Activated CD4-positive, alpha-beta memory T cell treated with anti-CD3 and anti-CD28 coated beads, Interleukin-2, amount 10 ng/mL, durations not matched to agents 7 days and 5 days (primary cell): ENCODE measurements at places on chromosomes 5 and 9. TPM values are rescaled to one million over a fixed set of nuclear protein-coding genes. Genes with fewer than 3 reads are reported as not detected.

DIRAS2 gene
- not detected for total RNA-seq

BRD9 gene
- total RNA-seq = 52.3 TPM

CXCL14 gene
- total RNA-seq = not detected

FRRS1L gene
- total RNA-seq = not detected

ACSL6 gene
- 10.6 TPM for total RNA-seq

DNA sequence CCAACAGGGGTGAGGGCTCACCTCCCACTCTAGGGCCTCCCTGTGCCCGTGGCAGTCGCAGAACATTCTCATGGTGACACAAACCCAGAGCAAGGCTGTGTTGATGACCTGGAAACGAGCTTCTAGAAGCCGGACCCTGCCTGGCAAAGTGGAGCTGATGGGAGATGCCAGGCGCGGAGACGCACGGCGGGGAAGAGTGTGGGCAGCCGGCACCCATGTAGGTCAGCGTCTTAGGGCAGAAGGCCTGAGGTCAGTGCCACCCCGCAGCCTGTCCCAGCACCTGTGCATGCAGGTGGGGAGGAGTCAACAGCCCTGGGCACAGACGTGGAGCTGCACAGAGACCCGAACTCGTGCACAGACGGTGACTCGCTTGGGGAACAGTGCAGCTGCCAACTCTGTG is 5.4 kb downstream of the SLC6A18 start:
- H3K4me3 ChIP-seq = no peak overlapping the region
- H3K27me3 ChIP-seq = no peaks in the 10 kb centered on the region
- no peak overlapping the region for H3K27ac ChIP-seq
- peaks cover 6% of the 10 kb centered on the region for H3K4me1 ChIP-seq

GRCh38 chr5:57176350-57176857 is 2.5 kb downstream of the GPBP1 start:
- H3K4me1 ChIP-seq = peaks cover 55% of the 10 kb centered on the region
- H3K27me3 ChIP-seq = no peaks in the 10 kb centered on the region
- DNase-seq = no peak
- peak overlapping the region; percentile 99 for H3K27ac ChIP-seq

DNA sequence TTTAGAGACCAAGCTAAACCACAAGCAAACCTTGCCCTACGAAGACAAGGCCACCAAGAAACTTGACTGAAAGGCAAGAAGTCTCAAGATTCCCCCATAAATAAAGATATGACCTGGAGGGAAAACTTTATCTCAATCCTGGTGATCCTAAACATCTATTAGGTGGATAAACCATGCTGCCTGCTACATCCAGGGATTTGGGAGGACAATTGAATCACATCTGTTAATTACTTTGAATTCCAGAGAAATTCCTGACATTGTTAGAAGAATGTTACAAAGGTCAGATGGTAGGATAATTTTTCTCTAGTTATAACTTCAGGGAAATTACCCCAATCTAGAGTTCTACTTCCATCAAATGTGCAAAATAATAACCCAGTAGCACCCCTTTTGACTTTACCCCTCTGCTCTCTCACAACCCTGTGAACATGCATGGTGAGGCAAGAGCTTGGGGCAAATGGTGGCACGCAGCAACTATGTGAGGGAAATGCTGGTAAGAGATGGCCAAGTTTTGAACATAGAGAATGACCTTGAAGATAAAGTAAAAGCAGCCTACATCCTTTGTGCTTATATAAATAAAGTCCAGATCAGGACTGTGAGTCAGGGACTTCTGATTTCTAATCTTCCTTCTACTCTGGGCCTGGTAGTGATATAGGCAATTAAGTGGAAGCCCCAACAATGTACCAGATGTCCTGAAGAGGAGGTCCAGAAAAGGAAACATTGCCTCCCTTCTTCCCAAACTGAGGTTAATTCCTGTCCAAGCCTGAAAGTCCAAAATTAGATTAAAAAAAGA is 57.1 kb upstream of the PTGER4 start:
- no peaks in the 10 kb centered on the region for H3K27me3 ChIP-seq
- no peak overlapping the region for H3K27ac ChIP-seq
- DNase-seq = no peak
- no peak overlapping the region for H3K4me3 ChIP-seq

GRCh38 chr9:110912419-110913291 is 125.6 kb downstream of the LPAR1 start:
- H3K27ac ChIP-seq = no peak overlapping the region
- no peaks in the 10 kb centered on the region for H3K4me1 ChIP-seq
- DNase-seq = no peak
- H3K27me3 ChIP-seq = no peaks in the 10 kb centered on the region

- no peaks in the 10 kb centered on the region for H3K36me3 ChIP-seq
- H3K27ac ChIP-seq = no peak overlapping the region
- no peaks in the 10 kb centered on the region for H3K27me3 ChIP-seq
- H3K4me3 ChIP-seq = no peak overlapping the region
These were observed 86.0 kb downstream of the TRPC7 start for GRCh38 chr5:136279314-136279713.

DNA sequence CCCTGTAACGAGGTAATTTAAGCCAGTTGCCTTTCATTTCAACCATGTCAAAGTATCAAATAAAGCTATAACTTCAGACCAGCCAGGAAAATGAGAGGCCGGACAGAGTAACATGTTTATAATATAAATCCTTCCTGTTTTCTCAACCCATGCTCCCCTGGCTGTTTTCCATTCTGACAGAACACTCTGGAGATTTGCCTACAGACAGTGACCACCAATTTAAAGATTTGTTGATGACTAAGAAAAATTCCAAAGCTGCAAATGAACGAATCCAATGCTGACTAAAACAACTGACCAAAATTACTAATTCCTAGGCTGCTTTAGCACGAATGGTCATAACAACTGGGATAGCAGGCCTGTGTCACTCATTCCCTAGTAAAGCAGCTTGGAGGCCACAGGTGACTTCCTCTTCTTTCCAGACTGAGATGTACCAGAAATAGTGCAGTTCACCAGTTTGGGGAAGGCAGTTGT is 141.4 kb downstream of the AOPEP start:
- no peak for DNase-seq
- H3K4me3 ChIP-seq = no peak overlapping the region
- peaks cover 22% of the 10 kb centered on the region for H3K36me3 ChIP-seq
- peaks cover 5% of the 10 kb centered on the region for H3K27me3 ChIP-seq
